NCI-H2081 treated with DMSO at 0.1 percent for 48 hours (cell line): ENCODE measurements at places on chromosomes 2 and 18.

DNA sequence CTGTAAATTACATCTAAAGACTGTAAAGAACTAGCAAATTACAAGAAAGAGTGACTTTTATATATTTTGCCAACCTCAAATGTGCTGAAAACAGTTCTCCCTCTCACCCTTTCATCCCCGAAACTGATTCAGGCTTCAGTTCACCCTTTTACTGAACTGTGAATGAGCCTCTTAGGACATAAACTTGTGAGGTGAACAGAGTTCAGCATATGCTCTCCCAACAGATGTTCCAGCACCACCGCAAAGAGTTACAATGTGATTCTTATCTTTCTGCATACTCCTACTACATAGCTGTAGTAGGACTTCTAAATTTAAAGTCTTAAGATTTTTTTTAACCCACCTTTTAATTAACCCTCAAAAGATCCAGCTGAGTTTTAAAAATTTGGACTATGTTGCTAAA is 1.2 kb upstream of the ZCCHC2 start:
- no peak for DNase-seq

- DNase-seq: no peak
Observed at GRCh38 chr18:59279722-59280121, 6.5 kb upstream of the RAX start.

GRCh38 chr2:227748079-227748478 is 2.4 kb downstream of the SCYGR8 start:
- DNase-seq: no peak

DNA sequence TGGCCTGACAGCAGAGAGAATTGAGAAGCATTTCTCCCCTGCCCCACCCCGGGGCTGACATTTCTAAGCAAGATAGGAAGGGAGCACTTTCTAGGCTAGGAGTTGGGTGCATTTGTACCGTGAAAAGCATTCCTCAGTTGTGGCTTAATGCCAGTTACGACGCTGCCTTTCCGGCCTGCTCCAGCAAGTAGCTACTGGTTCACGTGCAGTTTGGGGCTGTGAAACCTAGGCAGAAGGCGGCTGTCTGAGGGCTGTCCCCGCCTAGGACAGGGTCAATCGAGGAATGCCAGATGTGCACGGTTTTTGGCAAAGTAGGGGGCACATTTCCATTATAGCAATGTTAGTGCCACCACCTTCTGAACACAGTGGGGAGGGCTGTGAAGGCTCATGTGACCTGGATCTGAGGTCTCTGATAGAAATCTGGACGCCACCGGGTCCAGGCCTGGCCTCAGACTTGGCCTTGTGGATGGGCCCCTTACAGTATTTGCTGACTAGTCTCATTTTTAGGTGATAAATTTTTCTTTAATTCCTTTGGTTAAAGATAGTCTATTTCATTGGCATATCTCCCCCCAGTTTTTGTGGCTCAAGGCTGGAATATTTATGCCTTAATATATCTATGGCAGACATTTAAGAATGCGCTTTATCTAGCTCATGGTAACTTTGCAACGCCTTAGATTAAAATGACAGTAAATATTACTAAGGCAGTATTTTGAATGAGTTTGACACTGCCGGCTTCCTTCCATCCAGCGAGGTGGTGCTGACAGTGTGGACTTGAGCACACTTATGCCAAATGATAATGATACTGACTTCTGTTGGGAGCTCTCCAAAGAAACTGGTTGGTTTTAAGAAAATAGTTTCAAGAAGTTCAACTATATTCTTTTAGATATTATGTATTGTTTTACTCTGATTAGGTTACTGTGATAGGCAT is 78.7 kb downstream of the LPIN1 start:
- DNase-seq: no peak

GRCh38 chr2:25977768-25978167 is 4.5 kb downstream of the KIF3C start:
- DNase-seq: no peak

GRCh38 chr2:61238219-61239012 is 76.4 kb downstream of the C2orf74 start:
- DNase-seq: no peak

- no peak for DNase-seq
Observed at GRCh38 chr2:28644760-28645159, 106.9 kb upstream of the PPP1CB start.

DNA sequence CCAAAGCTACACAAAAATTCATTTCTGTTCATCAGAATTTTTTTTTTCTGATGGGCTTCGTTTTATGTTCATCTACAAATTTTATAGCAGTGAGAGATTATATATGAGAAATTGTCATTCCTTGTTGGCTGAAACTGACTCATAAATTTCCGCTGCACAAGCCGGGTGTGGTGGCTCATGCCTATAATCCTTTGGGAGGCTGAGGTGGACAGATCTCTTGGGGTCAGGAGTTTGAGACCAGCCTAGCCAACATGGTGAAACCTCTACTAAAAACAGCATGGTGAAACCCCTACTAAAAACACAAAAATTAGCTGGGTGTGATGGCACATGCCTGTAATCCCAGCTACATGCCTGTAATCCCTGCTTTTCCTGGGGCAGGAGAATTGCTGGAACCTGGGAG is 72.0 kb downstream of the PLEKHM3 start:
- no peak for DNase-seq

- DNase-seq: no peak
Observed at GRCh38 chr2:41709702-41710599, 337.9 kb upstream of the PKDCC start.

GRCh38 chr2:67389286-67389685 is 7.8 kb upstream of the ETAA1 start:
- DNase-seq: no peak

DNA sequence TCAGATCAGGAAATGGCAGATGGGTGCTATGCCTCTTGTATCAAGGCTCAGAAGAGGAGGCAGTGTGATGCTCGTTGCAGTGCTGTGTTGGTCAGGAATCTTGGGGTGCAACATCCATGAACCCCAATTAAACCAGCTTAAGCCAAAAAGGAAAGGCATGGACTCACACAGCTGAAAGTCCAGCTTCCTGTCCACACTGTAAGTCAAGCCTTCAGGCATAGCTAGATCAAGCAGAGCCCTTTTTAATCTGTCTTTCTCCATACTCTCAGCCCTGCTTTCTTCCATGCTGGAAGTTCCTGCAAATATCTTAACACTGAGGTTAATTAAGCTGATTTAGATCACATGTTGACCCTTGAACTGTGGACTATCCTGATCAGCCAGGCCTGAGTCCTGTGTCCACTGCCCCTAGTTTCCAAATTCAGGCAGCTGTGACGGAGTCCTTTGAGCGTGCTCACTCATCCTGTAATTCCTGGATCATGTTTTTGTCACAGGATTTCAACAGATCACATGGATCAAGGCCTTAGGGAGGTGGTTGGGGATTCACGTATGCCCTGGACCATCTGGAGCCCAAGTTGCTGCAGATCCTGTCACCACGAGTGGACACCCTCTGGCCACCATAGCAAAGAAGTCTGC is 4.5 kb upstream of the C2orf74 start:
- no peak for DNase-seq

GRCh38 chr2:27042985-27043634 is 8.4 kb upstream of the AGBL5 start:
- no peak for DNase-seq

- DNase-seq: no peak
Observed at GRCh38 chr2:54839461-54840255, 116.2 kb downstream of the EML6 start.

DNA sequence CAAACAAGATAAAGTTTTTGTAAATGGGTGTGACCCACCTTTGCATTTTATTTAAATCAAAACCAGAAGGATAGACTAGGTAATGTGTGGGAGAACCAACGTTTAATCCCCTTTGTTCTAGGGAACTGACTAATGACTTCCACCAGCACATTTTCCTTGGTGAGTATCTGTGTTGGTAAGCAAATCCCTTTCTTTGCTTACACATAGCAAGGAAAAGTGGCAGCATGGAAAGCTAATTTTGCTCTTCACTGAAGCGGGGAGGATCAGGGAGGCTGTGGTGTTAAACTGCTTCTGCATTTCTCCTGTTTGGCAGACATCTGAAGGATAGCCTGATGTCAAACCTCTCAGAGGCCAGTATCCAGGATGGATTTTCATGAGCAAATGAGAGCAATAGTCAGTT is 331.1 kb downstream of the PTPRM start:
- DNase-seq: no peak

DNA sequence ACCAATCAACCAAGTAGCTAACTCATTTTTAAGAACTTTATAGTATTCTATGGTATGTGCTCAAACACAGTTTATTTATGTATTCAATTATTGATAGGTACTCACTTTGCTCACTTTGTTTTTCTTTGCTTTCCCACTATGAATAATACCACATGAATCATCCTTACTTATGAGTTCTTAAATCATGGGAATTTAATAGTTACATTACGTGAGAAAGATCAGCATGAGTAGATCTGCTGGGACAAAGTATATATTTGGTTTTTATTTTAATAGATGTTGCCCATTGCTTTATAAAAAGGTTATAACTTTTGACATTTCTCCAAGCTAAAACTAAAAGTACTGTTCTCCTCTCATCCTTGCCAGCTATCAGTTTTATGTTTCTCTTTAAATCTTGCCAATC is 390.7 kb downstream of the LRATD1 start:
- DNase-seq: no peak

DNA sequence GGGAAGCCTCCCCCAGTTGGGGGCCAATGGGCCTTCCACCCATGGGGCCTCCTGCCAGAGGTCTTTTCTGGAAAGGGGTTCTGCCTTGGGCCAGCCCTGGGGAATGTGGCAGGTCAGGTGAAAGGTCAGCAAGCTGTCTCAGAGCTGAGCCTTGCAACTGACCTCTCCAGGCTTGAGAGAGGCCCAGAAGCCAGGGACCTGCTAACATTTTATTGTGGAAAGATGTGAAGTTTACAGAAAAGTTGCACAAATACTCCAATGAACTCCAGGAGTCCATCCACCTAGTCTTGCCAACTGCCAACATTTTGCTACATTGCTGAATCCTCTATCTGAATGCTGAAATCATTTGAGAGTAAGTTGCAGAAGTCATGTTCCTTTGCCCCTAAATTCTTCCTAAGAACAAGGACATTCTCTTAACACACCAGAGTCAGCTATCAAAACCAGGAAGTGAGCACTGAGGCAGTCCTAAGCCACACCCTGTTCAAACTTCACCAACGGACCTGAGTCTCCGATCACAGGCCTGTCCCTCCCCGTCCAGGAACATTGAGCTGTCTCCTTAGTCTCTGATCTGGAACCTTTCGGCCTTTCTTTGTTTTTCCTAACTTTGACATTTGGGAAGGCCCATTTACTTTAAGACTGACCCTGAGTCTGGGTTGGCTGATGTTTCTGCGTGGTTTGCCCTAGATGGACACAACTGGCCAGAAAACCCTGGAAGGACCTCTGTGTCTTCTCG is 4.0 kb downstream of the SNORC start:
- no peak for DNase-seq

GRCh38 chr18:26271917-26272549 is 45.8 kb downstream of the TAF4B start:
- no peak for DNase-seq

- DNase-seq: no peak
Observed at GRCh38 chr2:101388232-101388631, 929 bp upstream of the CREG2 start.

DNA sequence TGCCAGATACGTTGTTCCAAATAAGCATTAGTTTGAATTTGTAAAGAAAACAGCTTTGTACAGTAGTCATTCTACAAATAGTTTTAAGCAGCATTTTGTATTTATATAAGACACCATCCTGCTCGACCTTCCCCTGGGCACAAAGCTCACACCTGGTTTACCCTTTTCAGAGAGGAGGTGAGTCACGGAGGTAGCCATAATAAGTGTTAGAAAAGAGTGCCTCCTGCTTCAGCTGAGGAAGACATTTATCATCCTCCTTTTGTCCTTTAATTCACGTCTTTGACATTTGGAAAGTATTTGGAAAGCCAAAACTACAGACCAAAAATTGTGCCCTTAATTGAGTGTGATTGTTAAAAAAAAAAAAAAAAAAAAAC is 6.8 kb downstream of the RAB12 start:
- no peak for DNase-seq

GRCh38 chr2:172311921-172312345 is 115.5 kb upstream of the ITGA6 start:
- DNase-seq: no peak

DNA sequence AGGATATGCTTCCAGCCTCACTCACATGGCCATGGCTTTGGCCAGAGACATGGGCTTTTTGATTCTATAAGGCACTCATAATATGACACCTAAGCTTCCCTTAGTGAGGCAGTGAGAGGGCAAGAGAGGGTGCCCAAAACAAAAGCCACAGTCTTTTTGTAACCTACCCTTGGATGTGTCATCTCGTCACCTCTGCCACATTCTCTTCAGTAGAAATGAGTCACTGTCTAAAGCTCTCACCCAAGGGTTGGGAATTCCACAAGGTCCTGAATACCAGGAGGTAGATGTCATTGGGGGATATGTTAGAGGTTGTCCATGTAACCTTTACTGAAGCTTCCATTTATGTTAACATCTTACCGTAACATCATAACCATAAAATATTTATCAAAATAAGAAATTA is 108.4 kb downstream of the ALMS1 start:
- no peak for DNase-seq

- no peak for DNase-seq
Observed at GRCh38 chr2:101004620-101005325, 2.7 kb downstream of the RPL31 start.

DNA sequence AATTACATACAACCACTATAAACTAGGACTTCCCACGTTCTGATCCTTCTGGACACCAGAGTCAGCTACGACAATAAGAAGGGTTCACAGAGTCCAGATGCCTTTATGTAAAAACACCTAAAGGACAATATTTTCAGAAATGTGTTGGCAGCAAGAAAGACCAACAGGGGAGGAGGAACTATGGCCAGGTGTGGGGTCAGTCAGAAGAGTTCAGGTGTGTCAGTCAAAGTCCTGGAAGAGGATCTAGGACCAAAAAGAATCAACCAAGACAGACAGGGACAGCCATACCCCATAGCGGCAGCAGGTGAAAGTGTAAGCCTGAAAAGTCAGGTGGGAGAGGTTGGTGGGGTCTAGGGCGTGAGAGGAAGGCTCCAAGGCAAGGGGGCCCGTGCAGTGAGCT is 38.0 kb upstream of the YPEL5 start:
- DNase-seq: no peak

DNA sequence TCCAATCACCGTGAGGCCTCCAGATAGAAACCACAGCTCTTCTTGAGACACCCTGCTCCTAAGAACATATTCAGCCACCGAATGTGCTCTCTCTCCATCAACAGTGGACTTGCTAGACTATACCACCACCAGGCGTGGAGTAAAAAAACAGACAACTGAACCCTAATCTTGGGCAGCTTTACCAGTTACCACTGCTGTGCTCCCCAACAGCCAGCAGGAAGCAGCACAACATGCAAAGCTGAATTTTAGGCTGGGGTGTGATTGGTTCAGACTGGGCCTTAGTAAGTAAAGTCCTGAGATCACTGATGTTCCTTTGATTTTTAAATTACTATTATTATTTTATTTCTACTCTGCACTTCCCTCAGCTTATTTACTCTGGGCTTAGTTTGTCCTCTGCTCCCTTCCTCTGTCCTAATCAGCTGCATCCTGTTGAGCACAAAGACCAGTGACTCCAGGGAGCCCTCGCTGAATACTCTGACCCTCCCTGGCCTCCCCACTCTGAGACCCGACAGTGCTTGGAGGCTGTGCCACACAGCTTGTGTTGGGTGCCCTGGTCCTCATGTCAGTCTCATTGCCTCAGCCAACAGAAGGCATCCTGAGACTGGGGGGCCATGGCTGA is 21.9 kb downstream of the MRPL35 start:
- no peak for DNase-seq

GRCh38 chr2:11019614-11020013 is 107.9 kb downstream of the KCNF1 start:
- no peak for DNase-seq
